ENCODE measurements at places on chromosomes 16 and 17.

DNA sequence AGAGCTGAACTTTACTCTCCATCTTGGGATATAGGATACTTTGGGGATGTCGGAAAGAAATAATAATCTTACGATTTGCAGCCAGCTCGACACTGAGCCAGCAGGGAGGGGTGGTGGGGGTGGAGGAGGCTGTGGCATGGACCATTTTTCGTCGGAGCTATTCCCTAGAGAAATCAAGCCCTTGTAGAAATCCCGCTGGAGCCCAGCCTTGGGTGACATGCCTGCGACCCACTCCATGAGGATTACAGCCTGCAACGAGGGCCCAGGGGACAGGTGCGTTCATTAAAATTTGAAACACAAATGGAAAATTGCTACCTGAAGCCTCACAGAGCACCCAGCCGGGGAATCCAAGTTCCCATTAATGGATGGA, 82.8 kb upstream of the GSE1 start:
- DNase-seq: no peak

DNA sequence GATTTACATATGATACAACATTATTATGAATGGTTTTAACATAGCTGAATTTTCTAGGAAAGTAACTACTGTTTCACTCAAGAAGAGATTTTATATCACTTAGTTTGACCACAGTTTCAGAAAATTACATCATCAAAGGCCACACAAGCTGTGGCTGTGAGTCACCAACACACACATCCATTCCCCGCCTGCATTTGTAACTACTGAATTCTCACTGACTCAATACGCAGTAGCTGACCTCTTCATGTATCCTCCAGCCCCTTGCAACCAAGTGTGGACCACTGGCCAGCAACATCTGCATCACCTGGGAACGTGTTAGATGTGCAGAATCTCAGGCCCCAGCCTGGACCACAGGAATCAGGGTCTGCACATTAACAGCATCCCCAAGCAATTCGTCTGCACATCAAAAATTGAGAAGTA, 197.6 kb downstream of the XYLT1 start:
- no peak for DNase-seq

GRCh38 chr17:48429638-48430586, at the start of gene SKAP1:
Gene SKAP1 (minus strand): TSS chr17:48430214.
- DNase-seq: peak; percentile 77

GRCh38 chr16:83901101-83901500, 2.2 kb downstream of the MLYCD start:
- DNase-seq: no peak

- DNase-seq: peak; percentile 82
Measured at GRCh38 chr17:67672592-67673335, 45.0 kb upstream of the NOL11 start.

DNA sequence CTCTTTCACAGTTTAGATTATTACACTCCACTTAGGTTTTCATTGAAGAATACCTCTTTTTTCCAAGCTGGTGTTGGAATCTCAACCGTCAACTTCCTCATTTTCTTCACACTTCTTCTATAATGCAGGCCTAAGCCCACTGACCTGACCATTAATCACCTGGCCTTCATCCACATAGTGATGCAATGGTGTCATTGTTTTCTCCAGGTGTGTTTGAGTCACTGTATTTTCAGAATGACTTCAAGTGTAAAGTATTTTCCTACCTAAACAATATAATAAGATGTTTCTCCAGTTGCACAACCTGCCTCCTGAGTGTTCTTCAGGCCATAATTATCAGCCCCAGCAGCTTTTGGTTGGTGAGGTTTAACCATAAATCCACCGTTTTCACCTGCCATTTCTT, 1675.1 kb downstream of the TP53TG3F start:
- no peak for DNase-seq

GRCh38 chr17:17549732-17550366, 41.7 kb downstream of the PEMT start:
- DNase-seq: no peak

GRCh38 chr17:13643180-13643579, 41.5 kb upstream of the HS3ST3A1 start:
- DNase-seq: no peak

GRCh38 chr17:68733241-68734176, 132.3 kb upstream of the FAM20A start:
- DNase-seq: no peak

GRCh38 chr17:69815406-69815805, 259.6 kb upstream of the KCNJ16 start:
- no peak for DNase-seq

- DNase-seq: no peak
Measured at GRCh38 chr17:8371786-8372185, 4.7 kb downstream of the KRABD2 start.

DNA sequence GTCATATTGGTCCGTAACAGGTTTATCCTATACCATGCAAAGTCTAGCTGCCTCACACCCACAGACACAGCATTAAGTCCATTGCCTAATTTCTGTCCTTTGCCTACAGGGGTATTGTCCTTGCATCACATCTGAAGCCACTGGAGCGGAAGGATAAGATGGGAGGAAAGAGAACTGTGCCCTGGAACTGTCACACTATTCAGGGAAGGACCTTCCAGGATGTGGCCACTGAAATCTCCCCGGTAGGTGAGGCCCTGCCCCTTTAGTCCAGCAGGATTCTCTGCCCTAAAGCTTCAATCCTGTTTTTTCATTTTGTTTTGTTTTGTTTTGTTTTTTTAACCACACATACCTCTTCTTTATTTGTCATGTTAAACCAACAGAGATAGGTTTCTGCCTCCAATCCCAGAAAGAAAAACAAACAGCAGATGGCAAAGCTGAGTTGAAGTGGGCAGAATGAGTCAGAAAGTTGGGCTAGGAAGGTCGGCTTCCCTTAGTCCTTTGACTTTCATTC, 2.2 kb upstream of the EFTUD2 start:
- DNase-seq: peak; percentile 37

- peak; percentile 20 for DNase-seq
Measured at GRCh38 chr16:88505405-88506082, 52.5 kb downstream of the ZFPM1 start.

DNA sequence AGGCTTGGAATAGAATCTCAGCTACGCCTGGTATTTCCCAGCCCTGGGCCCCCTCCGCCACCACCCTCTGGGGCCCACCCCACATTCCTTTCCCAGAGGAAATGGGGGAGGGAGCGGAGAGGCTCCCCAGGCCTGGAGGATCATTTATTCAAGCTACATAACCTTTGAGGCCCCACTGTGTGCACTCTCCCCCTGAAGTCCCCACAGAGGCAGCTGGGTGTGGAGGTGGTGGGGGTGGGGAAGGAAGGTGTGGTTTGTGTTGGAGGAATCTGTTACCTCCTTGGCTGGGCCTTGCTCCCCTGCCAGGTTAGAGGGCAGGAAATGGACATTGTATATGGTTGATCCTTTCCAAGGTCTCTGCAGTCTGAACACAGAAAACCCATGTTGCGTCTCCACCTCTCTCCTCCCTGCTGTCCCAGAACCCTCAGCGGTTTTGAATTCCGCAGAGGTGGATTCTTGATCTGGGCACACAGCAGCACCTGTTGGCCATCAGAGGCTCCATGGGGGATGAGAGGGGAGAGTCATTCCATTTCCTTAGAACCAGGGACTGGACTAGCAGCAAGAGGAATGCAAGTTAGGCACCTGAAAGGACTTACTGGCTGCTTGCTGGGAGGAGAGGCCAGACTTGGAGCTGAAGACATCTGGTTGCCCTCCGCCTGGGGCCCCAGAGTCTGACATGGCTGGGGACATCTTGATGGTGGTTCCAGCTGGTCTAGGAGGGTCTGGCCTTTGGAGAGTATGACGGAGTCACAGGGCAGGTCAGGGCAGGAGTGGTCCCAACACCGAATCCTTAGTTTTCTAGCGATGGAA, 23.0 kb downstream of the ARHGAP23 start:
- no peak for DNase-seq

DNA sequence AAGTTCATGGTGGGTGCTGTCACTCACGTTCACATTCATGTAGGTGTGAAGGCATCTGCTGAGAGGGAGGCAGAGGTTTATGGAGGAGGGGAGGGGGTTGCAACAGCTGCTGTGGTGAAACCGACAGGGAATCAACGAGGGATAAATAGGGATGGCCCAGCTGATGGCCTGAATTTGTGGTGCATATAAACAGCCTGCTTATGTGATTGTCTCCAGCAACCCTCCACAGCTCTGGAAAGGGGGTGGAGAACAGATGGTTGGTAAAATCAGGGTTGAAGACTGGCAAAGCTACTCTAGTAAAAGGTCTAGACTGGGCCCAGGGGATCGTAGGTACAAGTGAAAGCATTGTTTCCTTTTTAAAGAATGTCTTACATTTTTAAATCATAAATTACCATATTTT, 53.7 kb downstream of the IQCK start:
- no peak for DNase-seq

DNA sequence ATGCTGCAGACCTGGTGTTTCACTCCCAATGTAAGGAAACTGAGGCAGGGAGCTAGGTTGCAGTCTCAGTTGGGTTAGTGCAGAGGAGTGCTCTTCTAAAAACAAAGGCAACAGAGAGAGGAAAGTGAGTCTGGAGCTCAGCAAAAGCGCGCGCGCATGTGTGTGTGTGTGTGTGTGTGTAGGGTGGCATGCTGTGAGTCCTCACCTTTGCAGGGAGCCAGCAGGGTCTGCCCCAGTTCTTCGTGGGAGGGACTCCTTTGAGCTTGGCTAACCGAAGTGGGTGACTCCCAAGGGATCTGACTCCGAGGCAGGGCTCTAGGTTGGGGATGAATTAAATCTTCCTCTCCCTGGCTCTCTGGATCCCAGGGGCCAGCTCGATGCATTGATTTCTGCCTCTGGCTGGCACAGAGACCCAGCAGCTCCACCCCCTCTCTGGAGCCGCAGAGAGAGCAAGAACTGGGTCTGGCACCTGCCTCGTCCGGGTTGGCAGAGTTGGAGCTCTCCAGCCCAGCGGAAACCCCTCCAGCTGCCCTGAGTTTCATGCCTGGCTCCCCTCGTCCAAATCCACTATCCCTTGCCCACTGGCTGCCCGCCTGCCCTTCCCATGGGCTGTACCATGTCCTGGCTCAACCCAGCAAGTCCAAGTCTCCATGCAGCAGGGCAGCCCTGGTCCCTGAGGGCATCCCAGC, 1.3 kb upstream of the BTBD17 start:
- DNase-seq: no peak

- no peak for DNase-seq
Measured at GRCh38 chr16:56457927-56458470, 6.6 kb downstream of the OGFOD1 start.

DNA sequence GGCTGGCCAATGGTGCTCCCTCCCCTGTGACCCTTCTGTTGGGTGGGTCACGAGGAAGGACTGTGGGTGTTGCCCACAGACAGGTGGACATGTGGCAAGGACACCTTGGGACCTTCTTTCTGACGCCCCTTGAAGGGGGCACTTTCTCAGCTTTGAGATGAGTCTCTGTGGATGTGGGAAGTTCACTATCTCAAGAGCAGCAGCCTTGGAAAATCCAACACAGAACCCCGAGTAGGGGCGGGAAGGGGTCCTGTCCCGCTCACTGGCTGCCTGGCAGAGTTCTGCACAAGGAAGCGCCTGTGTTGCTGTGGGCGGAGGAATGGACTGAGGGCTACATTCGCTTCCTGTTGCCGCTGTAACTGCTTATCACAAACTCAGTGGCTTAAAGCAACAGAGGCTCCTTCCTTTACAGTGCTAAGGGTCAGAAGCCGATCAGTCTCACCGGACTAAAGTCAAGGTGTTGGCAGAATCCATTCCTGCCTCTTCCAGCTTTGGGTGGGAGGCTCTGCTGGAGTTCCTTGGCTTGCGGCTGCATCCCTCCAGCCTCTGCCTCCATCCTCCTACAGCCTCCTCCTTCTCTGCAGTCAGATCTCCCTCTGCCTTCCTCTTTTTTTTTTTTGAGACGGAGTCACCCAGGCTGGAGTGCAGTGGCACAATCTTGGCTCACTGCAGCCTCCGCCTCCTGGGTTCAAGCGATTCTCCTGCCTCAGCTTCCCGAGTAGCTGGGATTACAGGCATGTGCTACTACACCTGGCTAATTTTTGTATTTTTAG, 305.2 kb downstream of the SEC14L1 start:
- no peak for DNase-seq

GRCh38 chr17:32350666-32351418, 885 bp downstream of the ZNF207 start:
- peak; percentile 54 for DNase-seq

- DNase-seq: peak; percentile 20
Measured at GRCh38 chr16:72722552-72722951, 325.4 kb downstream of the ZFHX3 start.

DNA sequence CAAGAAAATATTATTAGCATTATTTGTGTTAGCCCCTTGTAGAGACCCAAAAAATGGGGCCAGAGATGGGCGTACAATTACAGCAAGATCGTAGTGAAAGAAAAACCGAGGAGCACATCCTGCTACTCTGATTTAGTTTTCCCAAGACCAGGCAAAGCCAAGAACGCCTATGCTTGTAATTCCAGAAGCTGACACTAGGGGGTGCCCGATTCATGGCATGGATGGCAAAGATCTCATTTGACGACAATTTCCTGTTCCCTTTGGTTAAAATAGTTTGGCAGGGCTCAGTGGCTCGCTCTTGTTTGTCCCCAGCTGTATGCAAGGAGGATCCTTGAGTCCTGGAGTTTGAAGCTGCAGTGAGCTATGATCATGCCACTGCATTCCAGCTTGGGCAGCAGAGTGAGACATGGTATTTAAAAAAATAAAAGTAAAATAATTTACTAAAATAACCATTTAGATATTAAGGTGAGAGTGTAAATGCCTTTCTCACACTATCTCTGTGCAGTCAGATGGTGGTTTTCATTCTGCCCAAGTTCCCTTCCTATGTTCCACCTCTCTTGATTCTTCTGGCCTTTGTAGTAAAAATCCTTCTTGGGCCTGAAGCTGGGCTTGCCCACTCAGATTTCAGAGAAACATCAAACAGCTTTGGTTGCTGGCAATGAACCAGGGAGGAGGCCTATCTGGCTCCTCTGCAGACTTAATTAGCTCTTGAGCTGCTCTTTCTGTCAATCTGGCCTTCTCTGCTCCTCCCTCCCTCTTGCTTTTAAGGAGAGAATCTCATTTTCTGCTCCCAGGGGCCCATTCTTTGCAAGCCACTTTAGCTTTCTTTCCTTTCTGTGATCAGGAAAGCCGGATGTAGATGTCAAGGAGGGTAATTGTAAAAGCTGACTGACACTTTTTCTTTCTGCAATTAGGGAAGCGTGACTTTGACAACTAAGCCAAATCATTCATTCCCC, 31.2 kb downstream of the TMEM238L start:
- no peak for DNase-seq

DNA sequence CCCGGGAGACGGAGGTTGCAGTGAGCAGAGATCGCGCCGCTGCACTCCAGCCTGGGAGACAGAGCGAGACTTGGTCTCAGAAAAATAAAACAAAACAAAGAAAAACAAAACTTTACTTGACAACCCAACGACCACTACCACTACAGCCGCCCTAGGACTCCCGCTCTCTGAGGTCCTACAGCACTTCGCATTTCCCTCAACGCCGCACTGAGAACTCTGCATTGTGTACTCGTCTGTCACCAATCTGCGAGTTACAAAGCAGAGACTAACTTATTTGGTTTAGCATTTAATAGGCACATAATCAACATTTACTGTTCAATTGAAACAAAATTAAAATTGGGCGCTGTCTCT, 479 bp upstream of the ZNF207 start:
- DNase-seq: no peak

All from NCI-H774 (cell line).